CD4-positive, alpha-beta T cell (primary cell): ENCODE measurements at places on chromosomes 1 and 21. TPM values are rescaled to one million over a fixed set of nuclear protein-coding genes. Genes with fewer than 3 reads are reported as not detected.

NDC1 gene
- 5.4 TPM for total RNA-seq

C1orf74 gene
- 0.67 TPM for total RNA-seq

GRCh38 chr1:161506336-161507223 is 1.3 kb downstream of the FCGR2A start:
- no peak for DNase-seq

DNA sequence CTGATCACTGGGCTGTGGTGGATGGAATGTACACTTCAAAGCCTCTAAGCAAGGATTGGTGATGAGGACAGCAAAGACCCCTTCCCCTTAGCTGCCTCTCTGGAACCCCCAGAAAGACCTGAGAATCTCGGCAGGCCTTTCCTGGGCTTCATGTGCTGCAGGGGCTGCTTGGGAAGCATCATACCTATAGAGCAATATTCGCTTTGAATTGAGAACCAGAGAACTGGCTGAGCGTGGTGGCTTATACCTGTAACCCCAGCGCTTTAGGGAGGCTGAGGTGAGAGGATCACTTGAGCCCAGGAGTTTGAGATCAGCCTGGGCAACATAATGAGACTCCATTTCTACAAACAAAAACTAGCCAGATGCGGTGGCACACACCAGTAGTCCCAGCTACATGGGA is 22.0 kb downstream of the CSF1 start:
- DNase-seq = no peak

- no peak for DNase-seq
These were observed 1.5 kb downstream of the TMEM240 start for GRCh38 chr1:1538989-1539309.

SLC26A9 gene
- total RNA-seq = not detected

NMNAT2 gene
- not detected for total RNA-seq

SRSF11 gene
- 454 TPM for total RNA-seq
